Cardiac fibroblast (primary cell): ENCODE measurements at places on chromosomes 1 and 21.
A peak's percentile ranks its signal among the peaks of the same experiment; 100 is the strongest.

DNA sequence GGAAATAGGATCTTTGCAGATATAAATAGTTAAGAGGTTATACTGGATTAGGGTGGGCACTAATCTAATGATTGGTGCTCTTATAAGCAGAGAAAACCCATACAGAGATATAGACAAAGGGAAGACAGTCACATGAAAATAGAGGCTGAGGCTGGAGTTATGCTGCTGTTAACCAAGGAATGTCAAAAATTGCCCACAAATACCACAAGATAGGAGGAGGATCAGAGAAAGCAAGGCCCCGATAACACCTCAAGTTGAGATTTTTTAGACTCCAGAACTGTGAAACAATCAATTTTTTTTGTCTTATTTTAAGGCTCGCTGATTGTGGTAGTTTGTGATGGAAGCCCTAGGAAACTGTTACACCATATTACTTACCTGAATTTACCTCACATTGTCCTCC is 513.2 kb downstream of the COL11A1 start:
- DNase-seq, result no peak

GRCh38 chr1:68908316-68908715 is 411.4 kb upstream of the DEPDC1 start:
- DNase-seq, result no peak

GRCh38 chr1:40699787-40700186 is 8.3 kb downstream of the NFYC start:
- no peak for DNase-seq

DNA sequence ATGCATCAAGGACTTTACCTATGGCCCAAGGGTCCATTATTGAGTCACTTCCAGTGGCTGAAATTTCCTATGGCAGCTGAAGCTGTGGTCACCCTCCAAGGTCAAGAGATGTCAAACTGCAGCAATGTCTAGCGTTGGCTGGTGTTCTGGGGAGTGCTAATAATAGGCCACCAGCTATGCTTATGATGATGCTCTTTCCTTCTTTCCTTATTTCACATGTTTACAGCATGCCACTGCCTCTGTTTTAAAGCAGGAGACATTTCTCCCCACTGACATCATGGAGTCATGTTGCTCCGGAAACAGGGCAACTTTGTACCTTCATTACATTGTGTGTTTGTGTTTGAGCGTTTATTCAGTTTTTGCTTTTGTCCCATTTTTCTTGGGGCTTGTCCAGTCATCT is 62.6 kb upstream of the CYYR1 start:
- DNase-seq, result no peak

- DNase-seq, result no peak
Observed at GRCh38 chr21:31425138-31425537, 81.1 kb upstream of the TIAM1 start.

DNA sequence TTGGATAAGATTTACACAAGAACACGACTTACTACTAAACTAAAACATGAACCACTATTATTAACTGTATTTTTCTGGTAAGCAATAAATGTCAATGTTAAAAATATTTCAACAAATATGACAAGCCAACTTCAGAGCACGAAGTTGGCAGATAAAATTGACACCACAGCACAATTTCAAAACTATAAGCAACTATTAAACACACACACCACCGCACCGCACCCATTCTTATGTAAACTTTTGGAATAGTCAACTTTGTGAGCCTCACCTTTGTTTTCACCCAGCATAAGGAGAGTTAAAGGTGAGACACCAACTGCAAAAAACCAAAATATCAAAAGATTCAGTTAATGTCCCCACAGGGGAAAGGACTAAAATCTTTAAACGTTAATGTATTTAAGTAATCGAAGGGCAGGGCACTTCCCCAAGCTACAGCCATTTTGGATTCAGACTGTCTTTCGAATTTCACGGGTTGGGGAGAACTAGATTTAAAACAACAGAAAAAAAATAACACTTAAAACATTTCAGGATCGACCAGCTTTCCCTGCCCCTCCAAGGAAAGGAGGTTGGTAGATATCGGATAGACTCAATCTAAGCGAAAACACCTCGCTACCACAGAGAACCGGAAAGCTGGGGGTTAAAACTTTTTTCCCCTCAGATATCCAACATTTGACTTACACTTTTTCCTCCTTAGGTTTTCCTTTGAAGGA is 872 bp downstream of the GPBP1L1 start:
- DNase-seq, result no peak

DNA sequence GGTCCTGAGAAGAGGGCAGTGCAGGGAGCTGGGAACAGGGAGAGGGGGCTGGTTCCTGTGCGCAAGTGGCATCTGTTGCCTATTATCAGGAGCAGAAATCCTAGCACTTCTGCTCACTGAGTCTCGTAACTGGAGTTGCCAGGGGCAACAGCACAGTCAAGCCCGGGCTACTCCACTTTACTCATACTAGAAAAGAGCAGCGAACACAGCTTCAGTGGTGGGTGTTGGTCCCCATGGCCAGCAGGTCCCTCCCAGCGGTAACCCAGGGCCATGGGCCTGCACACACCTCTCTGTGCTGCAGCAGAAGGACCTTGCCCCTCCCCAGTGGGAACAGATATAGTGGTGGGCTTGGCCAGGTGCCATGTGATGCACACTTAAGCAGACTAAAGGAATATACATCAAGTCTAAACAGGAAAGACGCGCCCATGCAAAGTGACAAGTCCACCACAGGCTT is 8.5 kb downstream of the PYCR2 start:
- DNase-seq, result no peak

GRCh38 chr1:205247130-205247921 is 19.6 kb downstream of the TMCC2 start:
- DNase-seq, result peak; percentile 48

DNA sequence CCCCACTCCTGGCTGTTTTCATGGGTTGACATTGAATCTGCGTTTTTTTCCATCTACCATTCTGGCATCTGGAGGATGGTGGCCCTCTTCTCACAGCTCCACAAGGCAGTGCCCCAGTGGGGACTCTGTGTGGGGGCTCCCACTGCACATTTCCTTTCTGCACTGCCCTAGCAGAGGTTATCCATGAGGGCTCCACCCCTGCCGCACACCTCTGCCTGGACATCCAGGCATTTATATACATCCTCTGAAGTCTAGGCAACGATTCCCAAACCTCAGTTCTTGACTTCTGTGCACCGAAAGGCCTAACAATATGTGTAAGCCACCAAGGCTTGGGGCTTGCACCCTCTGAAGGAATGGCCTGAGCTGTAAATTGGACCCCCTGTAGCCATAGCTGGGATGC is 147.9 kb upstream of the FMN2 start:
- DNase-seq, result no peak

DNA sequence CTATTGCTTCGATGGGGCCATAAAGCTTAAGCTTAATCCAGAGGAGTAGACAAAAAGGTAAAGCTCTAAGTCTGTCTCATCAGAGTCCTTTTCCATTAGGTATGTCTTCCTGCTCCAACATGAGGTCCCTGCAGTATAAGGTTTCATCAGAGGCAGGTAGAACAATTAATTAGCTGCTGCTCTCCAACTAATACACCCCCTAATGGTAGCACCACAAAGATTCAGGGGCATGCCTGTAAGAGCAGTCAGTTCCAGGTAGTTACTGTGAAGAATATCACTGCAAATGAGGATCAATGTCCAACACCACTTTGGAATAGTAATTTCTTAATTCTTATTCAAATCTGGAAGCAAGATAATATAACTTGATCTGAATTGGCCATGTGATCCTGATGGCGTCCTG is 160.3 kb upstream of the ESRRG start:
- no peak for DNase-seq

DNA sequence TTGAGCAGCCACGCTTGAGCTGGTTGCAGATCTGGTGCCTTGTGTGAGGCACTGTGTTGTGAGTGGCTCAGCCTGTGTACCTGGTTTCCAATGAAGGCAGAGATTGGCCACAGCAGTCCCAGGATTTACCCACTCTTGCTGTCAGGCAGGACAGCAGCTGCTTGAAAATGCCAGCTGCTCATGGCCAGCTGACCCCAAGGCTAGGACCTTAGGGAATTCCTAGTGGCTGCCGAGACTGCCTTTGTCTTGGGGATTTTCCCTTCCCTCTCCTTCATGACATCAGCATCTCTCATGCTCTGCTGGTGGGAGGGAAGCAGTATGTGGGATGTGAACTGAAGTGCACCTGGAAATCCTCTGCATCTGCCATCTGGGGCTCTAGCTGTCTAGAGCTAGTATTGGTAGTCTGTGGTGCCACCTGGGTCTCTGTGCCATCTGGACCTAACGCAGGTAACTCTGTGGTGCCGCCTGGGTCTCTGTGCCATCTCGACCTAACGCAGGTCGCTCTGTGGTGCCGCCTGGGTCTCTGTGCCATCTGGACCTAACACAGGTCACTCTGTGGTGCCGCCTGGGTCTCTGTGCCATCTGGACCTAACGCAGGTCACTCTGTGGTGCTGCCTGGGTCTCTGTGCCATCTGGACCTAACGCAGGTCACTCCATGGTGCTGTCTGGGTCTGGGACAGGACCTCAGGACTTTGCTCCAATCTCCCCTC is 3.8 kb upstream of the LRRC47 start:
- DNase-seq, result peak; percentile 34

DNA sequence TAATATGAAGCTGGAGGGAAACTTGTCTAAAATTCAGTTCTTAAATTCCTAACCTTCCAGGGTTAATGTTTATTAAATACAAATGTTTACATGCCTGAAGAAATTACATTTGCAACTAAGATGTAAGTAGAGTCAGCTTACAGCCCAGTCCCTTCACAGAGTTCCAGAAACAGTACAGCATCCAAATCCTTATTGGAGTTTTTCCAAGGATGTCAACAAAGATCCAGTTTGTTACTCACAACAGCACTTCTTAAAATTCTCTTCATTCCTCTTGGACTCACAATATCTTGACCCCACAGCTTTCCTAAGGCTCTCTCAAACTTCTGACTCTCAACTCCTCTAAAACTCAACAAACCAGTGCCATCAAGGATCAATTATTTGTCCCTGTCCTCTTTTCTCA is 50.1 kb upstream of the RWDD3 start:
- DNase-seq, result no peak

- no peak for DNase-seq
Observed at GRCh38 chr1:62753031-62753965, 30.6 kb upstream of the ATG4C start.

GRCh38 chr1:49183489-49183888 is 406.8 kb upstream of the BEND5 start:
- no peak for DNase-seq

DNA sequence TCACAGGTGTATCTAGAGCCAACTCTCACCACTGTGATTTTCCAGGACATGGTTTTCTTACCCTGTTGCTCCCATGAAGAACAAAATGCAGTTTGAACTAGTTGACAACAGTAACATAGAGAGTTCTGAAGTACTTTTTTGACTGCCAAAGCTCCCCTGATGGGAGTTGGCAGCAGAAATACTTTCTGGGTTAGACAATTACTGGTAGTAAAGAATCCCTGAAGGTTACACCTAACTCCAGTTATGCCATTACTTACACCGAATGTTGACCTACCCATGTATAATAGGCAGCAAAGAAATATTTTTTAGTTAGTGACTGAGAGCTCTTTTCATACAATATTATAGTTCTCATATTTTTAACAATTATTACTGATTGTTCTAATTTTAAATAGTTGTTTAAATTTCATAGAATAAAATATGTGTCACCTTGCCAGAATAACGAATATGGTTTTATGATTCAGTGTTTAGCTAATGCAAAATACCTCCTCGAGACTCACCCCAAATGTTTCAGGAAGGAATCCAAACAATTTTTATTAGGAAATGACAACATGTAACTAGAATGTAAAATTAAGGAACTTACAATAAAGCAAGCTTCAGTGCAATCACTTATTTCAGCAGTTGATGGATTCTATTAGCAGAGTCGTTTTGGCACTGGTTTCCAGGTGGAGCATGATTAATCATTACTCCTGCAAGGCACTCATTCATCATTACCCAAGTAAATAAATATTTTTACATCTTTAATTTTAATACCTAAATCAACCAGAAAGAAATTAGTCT is 237.6 kb downstream of the MRPL39 start:
- DNase-seq, result peak; percentile 79

DNA sequence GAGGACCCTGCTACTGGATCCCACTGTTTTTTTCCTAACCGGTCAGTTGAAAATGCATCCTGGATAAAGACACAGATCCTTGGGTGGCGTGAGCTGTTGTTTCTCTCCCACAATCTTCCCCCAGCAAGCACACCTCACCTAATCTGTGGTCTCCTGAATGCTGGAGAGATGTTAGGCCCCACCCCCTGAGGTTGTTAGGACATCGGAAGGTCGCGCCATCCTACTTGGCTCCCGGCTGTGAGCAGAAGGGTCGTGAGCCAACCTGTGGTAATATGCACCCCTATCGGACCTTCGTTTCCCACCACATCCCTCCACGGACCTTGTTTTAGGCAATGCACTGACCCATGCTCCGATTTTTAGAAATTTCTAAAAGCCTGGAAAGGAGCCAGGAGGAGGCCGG is 89.9 kb upstream of the IPO9 start:
- peak; percentile 46 for DNase-seq

GRCh38 chr1:177948336-177948972 is 21.4 kb downstream of the SEC16B start:
- peak; percentile 81 for DNase-seq

DNA sequence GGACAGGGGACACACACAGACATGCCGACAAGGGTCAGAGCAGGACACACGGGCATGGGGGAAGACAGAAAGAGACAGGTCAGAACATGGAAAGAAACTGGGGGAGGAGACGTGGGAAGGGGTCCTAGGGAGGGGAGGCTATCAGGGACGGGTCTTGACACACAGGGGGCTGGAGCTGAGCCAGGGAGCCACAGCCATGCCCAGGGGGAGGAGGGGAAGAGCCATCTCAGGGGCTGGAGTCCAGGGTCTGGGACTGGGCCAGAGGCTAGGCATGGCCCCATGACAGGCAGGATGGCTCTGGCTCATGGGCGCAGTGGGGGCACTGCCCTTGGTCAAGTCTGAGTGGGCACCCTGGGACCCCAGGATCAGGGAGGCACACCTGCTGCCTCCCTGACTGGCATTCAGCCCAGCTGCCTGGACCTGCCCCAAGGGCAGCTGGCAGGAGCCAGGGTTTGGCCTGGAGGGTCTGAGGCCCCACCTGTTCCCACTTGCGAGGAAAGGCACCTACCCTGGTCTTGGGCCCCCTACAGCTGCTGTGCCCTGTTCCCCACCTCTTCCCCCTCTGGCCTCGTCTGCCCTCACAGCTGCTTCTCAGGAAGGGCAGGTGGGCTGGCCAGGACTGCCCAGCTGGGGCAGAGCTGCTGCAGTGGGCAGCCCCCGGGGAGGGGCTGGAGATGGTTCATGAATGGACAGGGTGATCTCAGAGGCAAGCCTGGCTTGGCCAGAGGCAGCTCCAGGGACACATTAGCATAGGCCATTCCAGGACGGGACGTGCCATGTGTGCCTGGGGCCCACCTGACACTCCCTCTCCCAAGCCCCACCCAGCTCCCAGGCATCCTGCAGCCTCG is 42.9 kb downstream of the HSPG2 start:
- DNase-seq, result no peak

DNA sequence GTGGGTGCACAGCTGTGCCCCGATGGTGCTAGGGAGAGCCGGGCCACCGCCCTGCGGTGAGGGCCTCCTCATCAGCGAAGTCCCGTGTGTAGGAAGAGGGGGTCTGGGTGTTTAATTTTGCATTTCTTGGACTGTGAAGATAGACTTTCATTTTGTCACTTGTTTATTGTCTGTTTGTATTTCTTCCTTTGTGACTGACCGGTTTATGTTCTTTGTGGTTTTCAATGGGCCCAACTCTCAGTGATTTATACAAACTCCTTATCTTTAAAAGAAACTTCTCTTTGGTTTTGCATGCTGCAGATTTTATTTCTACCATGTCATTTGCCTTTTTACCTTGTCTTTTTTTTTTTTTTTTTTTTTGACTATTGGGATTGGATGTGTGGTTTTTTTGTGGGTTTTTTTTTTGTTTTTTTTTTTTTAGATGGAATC is 65.1 kb downstream of the COL18A1 start:
- no peak for DNase-seq

GRCh38 chr1:111691886-111692285 is 47.3 kb downstream of the INKA2 start:
- no peak for DNase-seq
